Stimulated activated CD8-positive, alpha-beta memory T cell treated with anti-CD3 and anti-CD28 coated beads, Interleukin-4, amount 100 ng/mL, for 1 hour (primary cell): ENCODE measurements at places on chromosomes 12 and 14.

DNA sequence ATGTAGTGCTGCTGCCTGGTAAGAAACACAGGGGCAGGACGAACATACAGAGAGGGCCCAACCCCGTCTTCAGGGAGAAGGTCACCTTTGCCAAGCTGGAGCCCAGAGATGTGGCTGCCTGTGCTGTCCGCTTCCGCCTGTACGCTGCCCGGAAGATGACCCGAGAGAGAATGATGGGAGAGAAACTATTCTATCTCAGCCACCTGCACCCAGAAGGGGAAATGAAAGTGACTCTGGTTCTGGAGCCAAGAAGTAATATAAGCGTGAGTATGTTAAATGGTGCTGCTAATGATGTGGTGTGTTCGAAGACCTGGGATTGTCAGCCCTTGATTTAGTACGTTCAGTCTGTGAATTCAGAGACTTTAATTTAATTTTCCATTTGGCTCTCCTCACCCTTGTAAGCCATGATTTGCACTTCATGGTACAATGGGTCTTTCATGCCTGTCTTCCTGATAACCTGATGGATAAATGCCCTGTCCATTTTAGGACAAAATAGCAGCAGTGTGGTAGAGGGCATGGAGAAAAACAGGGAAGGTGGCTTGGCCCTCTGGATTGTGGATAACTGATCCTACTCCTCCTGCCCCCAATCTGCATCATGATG is 318.9 kb downstream of the SNAPC1 start:
- no peak for DNase-seq

- no peak for DNase-seq
Measured at GRCh38 chr14:102479107-102479506, 30.5 kb downstream of the ANKRD9 start.

DNA sequence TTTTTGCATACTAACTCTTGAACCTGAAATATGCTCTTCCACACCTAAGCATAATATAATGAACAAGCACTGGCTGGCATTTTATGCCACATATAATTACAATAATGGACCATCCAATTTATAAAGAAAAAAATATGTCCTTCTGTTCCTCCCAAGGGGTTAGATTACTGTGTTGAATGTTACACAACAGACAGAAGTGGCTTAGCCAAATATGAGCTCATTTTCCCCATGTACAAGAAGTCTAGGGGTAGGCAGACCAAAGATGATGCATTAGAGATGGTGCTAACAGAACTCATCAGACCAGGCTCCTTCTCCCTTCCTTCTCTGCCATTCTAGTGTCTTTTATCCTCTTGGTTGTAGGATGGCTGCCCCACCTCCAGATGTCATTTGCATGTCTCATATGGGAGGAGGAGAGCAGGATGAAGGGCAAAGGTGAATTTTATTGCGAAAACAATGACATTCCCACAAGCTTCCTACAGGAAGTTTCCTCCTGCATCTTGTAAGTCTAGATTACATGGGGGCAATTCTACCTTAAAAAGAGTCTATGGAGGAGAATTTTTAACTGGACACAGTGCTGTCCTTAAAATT is 43.9 kb upstream of the SLC2A13 start:
- no peak for DNase-seq

- DNase-seq, result no peak
Measured at GRCh38 chr12:1504304-1504894, 90.0 kb downstream of the FBXL14 start.

DNA sequence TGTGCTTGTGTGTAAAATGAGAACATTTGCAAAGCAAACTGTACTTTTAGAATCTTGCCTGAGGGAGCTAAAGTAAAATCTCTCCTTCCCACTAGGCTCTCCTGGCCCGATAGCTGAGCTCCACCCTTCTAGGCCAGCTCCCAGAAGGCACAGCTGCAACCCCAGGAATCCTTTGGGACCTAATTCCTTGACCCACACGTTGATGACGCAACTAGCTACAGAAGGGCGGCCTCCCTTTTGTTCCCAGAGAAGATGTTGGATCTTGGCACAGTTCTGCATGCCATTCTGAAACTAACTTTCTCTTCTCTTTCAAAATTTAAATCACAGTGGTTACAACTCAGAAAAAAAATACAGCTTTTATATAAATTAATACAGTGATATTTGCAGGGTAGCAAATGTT is 268.1 kb downstream of the EGLN3 start:
- no peak for DNase-seq

GRCh38 chr12:9829483-9829882 is 2.2 kb downstream of the KLRF1 start:
- DNase-seq, result no peak

DNA sequence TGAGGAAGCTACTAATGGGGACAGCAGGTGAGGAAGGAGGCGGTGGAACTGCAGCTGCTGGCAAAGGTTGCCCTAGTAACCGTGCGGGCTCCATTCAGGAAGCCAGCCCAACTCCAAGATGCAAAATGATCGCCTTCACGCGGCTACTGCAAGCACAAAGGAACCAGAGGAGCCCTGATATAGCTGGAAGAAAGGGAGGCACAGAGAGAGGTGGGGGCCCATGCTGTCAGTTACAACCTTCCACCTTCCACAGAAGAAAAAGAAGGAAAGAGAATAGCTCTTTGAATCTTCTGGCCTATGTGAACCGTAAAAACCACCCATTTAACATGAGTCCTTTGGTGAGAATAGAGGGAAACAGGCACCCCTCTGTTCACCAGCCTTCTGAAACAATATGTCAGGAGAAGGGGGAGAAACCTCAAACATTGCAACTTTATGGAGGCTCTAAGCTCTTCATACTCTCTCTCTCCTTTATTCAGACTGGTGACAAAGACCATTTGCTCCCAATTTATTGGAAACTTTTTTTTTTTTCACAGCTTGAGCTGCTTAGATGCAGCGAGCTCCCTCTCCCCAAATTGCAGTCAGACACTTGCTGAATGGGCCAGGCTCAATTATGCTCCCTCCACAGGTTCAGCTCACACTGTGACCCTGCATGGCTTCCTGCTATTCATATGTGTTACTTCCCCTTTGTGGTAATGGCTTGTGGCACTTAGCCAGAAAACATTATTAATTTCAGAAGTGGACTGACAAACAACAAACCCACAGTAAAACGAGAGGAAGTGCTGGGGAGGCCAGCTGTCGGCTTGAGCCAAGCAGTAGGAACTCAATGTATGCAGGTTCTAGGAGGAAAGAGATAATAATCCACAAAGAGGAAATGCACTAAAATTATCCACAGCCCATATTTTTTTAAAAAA is 6.2 kb downstream of the DUSP6 start:
- no peak for DNase-seq

DNA sequence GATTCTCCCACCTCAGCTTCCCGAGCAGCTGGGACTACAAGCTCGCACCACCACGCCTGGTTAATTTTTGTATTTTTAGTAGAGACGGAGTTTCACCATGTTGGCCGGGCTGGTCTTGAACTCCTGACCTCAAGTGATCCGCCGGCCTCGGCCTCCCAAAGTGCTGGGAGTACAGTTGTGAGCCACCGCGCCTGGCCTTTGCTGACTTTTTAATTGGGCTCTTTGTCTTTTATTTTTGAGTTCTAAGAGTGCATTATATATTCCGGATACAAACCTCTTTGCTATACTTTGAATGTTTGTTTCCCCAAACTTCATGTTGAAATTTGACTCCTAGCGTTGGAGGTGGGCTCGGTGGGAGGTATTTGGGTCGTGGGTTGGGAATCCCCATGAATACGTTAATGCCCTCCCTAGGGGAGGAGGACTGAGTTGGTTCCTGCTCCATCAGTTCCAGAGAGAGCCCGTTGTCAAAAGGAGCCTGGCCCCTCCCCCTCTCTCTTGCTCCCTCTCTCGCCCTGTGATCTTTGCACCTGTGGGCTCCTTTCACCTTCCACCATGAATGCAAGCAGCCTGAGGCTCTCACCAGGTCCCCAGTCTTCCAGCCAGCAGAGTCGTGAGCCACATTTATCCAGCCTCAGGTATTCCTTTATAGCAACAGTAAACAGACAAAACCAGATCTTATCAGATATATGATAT is 103.2 kb upstream of the EVL start:
- no peak for DNase-seq

- no peak for DNase-seq
Measured at GRCh38 chr14:24436355-24437019, 6.1 kb downstream of the SDR39U1 start.

DNA sequence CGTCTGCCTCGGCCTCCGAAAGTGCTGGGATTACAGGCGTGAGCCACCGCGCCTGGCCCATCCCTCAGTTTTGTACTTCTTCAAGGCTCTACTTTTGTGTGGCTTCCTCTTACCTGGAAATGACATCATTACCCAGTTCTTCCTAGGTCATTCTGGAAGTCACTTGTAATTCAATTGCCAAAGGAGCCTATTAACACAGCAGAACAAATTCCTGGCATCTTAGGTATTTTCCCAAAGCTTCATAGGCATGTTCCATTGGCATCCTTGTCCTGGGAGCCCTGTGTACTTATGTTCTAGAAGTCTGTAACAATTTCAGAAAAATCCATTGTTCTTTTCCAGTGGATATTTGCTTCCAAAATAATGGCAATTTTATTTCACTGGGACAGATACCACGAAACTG is 60.6 kb downstream of the DAAM1 start:
- no peak for DNase-seq

GRCh38 chr12:45075587-45076282 is 24.8 kb upstream of the DBX2 start:
- no peak for DNase-seq

DNA sequence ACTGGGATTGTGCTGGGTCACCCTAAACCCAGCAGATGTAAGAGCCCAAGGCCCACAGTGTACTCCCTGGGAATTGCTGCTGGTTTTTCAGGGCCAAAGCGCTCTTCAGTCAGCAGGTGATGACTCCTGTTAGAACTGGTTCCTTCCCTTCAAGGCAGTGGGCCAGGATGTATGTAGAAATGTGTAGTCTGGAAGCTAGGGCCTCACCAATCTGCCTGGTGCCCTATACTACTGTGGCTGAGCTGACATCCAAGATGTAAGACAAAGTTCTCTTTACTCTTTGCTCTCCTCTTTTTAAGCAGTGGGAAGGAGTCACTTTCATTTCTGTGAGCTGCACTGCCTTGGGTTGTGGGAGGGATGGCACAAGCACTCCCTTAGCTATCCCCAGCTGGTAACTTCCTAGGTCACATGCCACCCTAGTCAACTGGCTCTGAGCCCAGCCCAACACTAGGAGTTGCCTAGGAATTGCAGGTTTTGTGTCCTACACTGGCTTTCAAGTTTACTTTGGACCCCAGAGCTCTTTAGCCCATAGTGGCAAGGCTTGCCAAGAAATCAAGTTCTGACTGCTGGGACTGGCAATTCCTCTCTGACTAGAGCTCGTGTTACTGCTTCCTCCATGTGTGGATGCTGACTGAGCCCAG is 249.2 kb downstream of the C12orf50 start:
- no peak for DNase-seq

GRCh38 chr14:20684662-20685456 is 499 bp downstream of the RNASE4 start:
- DNase-seq, result no peak

DNA sequence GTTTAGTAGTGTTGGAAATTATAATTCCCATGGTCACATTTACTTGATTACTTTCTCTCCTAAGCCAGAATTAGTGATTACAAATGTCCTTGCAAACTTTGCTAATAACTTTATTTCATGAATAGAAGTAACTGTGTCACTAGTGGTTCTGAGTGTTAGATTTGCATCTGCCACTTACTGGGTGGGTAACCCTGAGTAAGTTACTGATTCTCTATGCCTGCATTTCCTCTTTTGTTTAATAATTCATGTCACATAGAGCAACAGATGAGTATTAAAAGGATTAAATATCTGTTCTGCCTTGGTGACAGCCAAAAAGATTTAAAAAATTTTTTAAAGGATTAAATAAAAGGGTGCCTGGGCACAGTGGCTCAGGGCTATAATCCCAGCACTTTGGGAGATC is 78.6 kb downstream of the BHLHE41 start:
- DNase-seq, result no peak
